AG10803 (cell line): ENCODE measurements at places on chromosomes 11 and 22.

DNA sequence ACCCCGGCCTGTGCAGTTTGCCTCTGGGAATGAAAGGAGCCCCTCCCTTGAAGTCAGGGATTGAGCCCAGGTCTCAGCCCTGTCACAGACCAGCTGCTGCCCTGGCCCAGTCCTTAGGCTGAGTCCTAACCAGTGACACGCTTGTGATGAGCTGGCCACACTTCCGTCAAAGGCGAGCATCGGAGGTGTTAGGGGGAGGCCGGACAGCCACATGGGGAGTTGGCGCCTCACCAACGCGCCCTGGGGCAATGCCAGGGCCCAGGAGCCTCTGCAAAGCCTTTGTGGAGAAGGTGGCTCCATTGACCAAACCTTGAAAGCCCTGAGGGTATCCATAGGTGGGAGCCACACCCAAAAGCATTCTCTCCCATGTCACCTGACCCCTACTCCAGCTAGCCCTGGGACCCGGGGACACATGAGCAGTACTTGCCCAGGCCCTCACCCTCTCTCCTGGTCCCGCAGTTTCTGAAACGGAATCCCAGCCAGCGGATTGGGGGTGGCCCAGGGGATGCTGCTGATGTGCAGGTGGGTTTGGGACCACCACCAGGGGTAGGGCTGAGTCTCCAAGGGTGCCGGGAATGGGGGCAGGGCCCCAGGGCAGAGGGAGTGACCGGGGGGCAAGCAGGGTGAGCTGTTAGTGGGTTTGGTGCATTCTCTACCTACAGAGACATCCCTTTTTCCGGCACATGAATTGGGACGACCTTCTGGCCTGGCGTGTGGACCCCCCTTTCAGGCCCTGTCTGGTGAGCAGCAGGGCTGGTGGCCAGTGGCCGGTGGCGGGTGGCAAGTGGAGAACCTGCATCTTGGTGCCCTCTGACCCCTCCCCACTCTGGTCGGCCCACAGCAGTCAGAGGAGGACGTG, 3.7 kb downstream of the PTPRCAP start:
- DNase-seq: no peak

- peak; percentile 99 for DNase-seq
Observed at GRCh38 chr22:37431801-37432707, 4.8 kb upstream of the ELFN2 start.

DNA sequence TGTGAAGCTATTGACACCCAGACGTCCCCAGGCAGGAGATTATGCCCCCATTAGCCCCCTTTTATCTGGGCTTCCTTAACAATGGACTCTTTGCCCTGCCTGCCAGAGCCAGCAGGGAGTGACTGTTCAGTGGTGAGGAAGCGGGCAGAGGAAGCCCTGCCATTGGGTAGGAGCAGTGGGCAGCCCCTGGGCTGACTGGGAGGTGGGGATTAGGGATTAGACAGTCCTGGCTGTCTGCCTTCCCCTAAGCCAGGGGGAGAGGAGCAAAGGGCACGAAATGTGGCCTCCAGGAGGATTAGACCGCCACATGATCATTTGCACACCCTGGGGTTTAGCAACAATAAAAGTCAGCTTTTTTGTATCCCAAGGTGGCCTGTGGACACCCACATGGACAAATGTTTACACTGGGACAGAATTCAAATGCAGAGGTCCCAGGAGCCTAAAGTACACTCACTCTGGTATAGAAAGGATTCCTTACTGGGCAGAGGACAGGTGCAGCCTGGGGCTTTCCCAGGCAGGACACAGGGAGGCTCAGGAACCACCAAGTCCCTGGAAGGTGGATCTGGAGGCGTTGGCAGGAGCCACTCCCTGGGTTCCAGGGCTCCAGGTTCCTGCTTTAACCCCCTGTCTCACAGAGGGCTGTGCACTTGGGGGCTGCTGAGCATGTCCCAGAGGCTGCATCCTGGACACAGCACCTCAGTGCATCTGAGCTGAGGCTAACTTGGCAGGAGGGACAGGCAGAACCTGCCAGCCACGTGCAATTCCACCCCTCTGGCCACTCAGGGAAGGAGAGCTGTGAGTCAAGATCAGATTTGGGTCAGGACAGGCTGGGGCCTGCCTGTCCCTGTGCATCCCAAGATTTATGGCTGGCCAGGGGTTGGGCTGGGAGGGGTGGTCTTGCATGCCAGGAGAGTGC, 2.1 kb downstream of the PNPLA3 start:
- DNase-seq: no peak

- DNase-seq: no peak
Observed at GRCh38 chr11:43985386-43985752, 42.9 kb downstream of the C11orf96 start.

DNA sequence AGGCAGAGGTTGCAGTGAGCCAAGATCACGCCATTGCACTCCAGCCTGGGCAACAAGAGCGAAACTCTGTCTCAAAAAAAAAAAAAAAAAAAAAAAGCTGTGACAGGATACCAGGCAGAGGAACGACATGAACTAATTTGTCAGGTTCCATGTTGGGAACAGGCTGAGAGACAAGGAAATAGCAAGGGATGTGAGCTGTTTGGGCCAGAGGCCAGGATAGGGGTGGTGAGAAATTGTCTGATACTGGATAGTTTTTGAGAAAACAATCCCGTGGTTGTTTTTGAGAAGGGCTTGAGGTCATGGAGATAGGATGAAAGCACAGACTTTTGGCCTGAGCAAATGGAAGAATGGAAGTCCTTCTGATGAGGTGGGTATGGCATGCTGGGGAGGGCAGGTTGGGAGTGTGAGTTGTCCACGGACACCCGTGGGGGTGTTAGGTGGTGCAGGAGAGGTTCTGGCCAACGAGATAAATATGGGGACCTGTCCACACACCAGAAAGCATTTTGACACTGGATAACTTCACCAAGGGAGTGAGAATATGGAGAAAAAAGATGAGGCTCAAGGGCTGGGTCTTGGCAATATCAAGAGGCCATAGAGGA, 13.7 kb downstream of the PIWIL3 start:
- no peak for DNase-seq
